T-helper 2 cell (primary cell): ENCODE measurements at places on chromosomes 1 and 21.

DNA sequence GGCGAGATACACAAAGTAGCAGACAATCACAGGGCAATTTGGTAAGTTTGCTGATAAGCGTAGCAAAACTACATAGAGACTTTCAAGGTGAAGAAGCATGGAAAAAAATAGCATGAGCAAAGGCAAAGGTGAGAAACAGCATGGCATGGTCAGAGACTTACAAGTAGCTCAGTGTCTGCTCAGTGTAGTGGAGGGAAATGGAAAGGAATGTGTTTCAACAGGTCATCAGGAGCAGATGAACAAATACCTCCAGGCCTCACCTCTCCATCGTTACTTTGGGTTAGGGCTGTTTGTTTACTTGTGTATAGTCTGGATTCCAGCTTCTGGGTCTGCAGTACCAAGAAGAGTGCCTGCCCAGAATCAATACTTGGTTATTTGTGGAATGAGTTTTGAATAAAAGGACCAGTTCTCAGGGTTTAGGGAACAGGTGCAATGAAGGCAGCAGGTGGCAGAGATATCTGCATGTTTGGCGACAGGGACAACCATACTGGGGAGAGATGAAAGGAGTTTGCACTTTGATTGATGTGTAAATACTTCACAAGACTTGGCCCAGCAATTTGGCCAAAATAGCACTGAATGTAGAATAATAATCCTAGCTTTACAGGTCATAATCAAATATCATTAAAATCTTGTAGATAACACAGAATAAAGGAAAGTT is 97.0 kb upstream of the FGGY start:
- no peak for DNase-seq

DNA sequence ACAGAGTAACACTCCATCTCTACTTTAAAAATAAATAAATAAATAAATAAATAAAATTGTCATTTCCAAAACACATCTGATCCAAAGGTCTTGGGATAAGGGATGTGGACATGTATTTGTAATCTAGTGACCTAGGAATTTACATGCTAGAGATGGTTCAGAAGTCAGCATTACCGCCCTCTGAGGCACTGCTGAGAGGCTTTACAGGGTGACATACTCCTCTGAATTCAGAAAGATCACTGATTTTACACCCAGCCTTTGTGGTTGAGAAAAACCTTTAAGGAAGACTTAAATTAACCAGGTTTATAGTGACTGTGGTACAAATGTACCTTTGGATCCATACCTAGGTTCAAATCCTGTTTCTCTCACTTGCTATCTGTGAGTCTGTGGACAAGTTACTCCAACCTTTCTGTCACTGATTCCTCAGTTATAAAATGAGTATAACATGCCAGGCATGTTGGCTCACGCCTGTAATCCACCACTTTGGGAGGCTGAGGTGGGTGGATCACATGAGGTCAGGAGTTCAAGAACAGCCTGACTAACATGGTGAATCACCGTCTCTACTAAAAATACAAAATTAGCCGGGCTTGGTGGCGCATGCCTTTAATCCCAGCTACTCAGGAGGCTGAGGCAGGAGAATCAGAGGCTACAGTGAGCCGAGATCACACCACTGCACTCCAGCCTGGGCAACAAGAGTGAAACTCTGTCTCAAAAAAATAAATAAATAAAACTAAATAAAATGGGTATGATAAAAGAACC is 20.1 kb downstream of the OSBPL9 start:
- DNase-seq = no peak

- no peak for DNase-seq
These were observed 218.8 kb upstream of the TMPRSS15 start for GRCh38 chr21:18622383-18622782.

DNA sequence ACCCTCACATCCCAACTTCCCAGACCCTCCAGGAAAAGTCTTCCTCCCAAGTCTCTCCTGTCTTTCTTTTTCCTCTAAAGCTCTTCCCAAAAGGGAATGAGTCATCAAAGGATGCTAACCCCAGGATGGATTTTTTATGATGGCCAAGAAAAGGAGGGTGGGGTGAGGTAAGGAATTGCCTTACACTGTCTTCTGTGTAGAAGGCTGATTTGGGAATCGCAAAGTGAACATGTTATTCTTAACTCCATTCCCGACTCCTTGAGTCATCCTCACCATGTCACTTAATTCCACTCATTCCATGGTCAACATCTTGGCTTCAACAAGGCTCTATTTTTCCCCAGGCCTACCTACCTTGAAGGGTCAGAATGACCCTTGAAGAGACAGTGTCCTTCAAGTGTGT is 44.0 kb downstream of the TBX15 start:
- no peak for DNase-seq

DNA sequence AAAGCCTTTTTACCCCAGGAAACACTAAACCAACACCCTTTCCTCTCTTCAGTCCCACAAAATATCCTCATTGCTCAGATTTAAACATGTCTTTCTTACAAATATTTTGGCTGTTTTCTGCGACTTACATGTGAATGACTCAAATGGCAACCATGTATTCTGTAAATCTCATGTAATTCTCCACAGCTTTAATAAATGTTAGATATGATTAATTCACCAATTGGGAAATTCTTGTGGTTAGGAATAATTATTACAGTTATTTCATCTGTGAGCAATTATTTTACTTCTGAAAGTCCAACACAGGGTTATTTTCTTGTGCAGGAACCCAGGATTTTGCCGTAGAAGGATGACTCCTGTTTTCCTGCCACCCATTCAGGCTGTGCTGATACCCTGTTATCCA is 431.5 kb downstream of the LMO4 start:
- no peak for DNase-seq

GRCh38 chr1:204731509-204731908 is 46.0 kb upstream of the LRRN2 start:
- no peak for DNase-seq

GRCh38 chr1:27979151-27979858 is 19.5 kb downstream of the XKR8 start:
- peak; percentile 30 for DNase-seq

- DNase-seq = no peak
These were observed 410.1 kb downstream of the BRINP3 start for GRCh38 chr1:190067592-190067991.

DNA sequence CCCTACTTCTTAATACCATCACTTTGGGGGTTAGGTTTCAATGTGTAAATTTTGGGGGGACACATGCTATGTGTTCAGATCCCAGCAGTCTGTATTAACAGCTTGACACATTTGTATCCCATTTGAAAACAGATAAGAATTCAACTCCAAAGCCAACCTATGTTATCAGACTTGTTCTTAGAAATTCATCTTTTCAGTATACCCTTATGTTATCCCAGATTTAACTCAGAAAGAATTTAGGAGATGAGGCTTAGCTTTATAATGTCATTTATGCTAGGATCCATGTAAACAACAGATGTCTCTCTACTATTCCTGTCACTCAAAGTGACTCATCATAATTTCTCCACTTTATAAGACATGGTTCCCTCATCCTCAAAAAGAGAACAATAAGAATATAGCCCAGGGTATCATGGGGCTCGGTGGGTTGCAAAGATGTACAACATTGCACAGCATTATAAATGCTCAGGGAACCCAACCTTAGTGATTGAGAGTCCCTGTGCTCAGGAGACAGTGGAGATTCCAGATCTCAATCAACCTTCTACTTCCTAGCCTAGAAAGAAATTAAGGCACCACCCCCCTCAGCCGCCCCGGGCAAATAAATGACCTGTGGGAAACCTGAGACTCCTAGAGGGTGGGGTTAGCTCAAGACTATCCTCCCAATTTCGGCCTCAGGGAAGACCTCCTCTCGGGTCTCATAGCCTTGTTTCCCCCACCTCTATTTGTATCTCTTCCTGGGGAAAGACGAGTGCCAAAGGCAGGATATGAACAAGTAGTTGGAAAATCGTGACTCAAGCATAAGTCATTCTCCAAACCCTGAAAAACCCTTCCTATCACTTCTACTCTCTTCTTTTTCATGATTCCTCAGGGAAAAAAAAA is 265.1 kb upstream of the CAMK1G start:
- no peak for DNase-seq

DNA sequence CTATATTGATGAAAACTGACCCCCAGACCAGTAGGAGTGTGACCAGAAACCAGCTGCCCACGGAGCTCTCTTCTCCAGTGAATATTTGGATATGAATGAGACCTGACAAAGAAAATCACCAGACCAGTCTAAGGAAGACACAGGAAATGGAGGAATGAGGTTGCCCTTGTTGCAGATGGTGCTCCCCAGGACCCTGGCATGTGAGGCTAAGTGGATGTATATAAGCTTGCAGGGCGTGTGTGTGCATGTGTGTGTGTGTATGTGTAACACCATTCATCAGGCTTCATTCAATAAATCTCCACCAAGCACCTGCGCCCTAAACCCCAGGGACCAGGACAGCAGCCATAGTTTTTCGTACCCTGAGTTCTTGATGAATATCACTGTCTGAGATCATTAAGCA is 14.4 kb downstream of the PHLDA3 start:
- no peak for DNase-seq

DNA sequence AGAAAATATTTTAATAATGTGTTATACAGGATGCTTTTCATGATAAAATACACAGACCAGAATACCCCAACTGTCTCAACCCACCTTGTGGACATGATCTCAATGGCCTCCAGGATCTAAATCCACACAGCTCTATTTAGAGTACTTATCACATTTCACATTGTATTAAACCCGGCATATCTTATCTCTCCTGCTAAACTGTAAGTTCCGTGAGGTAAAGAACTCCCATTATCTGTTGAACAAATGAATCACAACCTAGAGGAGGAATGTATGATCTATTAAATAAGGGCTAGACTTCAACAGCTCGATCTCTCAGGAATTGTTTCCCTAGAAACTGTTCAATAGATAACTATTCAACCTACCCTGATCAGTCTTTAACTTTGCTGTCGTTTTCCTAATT is 6.9 kb downstream of the ETV3 start:
- DNase-seq = no peak

GRCh38 chr1:39668894-39669293 is 3.0 kb downstream of the NT5C1A start:
- no peak for DNase-seq

GRCh38 chr1:152502496-152503180 is 8.0 kb upstream of the LCE5A start:
- no peak for DNase-seq

GRCh38 chr1:46553506-46553905 is 2.1 kb upstream of the KNCN start:
- DNase-seq = no peak

DNA sequence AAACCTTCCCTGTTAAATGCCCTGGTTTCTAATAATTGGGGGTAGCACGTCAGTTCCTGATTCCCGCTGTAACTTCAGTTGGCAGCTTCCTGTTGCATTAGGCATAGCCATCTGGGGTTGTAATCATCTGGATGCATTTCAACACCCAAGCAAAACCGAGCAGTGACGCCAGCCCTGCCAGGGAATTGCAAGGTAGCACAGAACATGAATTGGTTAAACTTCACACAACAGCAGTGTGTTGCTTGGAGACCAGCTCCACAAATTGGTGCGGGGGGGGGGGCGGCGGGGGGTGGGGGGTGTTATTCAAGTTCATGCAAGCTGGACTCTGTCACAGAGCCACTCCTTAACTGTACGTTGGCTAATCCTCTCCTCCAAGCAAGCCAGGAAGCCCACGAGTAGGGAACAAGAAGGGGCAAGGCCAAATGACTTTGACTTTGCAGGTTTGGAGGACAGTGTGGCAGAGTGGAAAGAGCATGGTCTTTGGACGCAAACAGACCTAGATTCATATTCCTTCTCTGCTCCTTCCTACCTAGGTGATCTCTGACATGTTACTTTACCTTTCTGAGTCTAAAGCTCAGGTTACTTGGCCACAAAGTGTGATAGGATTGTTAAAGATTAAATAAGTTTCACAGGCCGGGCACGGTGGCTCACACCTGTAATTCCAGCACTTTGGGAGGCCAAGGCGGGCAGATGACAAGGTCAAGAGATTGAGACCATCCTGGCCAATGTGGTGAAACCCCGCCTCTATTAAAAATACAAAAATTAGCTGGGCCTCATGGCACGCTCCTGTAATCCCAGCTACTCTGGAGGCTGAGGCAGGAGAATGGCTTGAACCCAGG is 4.7 kb downstream of the LAX1 start:
- no peak for DNase-seq

DNA sequence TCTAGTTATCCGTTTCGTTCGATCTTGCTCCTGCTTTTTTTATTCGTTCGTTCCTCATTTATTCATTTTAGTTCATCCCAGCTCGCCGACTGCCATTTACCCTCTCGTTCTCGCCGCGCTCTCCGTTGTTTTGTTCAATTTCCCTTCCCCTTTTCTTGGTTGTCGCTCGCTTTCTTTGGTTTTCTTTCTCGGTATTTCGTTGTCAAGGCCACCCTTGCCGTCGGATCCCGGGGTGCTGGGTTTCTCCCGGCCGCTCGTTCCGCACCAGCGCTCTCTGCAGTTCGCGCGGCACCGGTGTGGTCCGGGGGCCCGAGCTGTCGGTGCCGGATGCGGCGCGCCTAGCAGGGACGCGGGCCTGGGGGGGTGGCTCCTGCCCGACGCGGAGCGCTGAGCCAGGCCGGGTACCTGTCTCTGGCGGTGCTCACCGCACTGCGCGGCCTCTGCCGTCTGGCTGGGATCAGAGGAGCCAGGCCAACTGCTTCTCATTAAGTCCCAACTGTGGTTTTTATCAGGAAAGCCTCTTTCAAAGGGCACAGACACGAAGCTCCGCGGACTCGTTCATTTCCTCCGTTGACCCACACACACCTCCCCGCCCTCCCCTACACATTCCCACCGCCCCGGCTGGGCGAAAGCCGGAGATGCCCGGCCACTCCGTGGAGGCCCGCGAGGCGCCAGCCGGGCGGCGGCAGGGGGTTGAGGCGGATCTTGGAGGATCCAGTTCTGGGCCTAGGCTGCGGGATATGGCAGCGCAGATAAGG is 1.6 kb downstream of the ALX3 start:
- peak; percentile 34 for DNase-seq

DNA sequence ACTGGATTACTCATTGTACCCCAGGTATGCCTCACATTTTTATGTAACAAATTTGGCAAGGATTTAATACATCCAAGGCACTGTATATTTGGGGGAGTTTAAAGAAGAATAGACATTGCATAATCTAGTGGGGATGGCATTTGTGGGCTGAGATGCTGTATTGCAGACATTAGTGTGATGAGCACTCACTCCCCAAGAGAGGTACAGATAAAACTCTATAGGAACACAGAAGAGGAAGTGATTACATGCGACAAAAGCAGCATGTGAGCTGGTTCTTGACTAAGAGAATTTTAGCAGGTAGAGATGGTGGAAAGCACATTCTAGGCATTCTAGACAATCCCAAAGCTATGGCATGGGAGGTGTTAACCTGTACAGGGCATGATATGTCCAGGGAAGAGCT is 24.2 kb upstream of the CDC14A start:
- no peak for DNase-seq

DNA sequence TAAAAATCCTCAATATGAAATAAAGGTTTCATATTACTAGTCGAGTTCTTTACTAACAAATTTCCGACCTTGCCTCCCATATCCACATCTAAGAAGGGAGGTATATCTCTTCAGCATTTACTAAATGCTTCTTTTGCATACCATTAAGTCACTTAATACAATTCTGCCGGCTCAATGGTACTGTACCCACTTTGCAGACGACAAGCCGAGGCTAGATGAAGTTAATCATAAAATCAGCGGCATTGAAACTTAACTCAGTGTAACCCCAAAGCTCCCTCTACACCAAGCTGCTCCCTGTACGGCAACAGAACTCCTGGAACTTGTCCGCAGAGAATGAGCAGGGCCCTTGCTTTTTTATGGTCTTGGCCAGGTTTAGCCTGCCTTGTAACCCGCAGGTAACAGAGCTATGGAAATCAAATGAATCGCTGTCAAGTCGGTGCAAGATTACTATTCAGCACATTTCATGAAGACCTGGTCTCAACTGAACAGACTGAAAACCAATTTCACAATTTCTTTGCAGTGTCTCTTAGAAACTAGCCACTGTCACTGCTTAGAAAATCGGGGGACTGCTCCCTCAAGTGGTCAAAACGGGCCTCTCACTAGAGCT is 738 bp downstream of the INTS7 start:
- no peak for DNase-seq
